Inflammatory macrophage treated with lipopolysaccharide for 1 hour (primary cell): ENCODE measurements at places on chromosomes 7 and 10.
A peak's percentile ranks its signal among the peaks of the same experiment; 100 is the strongest.

DNA sequence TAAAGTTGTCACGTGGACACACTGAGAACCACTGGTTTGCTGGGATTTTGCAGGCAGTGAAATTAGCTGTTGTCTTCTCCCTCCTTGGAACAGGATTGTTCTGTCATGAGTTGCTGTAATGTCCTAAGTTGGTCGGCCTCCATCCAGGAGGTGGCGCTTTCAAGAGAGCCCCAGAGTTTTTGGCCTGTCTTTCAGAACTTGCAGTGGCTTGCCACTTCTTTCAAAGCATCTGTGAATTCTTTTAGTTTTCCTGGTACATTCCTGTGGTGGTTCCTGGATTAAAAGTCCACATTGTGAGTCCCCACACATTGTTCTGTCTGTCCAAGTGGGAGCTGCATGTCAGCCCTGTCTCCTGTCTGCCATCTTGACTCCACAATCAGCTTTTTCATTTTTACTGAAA lies 133.8 kb downstream of the PON1 start:
- DNase-seq = no peak

- no peak for DNase-seq
Observed at GRCh38 chr10:1227510-1228402, 171.6 kb downstream of the WDR37 start.

DNA sequence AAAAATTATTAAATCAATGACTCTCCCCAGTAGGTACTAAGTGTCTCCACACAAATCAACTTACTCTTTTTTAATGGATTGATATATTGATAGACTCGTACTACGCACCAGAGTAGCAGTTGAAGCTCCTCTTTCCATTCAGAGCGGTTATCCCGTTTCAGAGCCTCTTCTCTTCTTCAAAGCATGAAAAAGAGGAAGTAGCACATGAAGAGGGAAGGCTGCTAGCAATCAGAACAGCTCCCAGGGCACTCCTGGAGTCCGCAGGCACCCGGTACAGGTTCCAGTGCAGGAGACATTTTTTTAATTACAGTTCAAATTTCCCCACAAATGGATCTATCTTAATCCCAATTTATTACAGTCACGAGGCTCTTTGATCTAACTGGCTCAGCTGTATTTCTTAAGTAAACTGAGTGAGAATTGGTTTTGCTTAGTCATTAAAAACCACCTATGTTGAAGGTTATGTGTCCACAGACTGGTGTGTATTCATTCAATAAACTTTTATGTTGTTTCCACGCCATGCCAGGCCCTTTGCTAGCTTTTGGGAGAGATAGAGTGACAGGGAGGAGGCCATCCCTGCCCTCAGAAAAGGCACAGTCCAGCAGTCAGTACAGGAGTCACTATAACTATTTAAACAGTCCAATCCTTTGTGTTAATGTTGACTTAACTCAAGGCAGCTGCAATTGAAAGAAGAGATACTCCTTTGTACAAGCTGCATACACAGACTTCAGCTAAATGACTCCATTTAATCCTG lies 32.1 kb upstream of the CALN1 start:
- peak; percentile 31 for DNase-seq

GRCh38 chr10:63175534-63175933 lies 42.4 kb downstream of the NRBF2 start:
- no peak for DNase-seq
